Lung (tissue), 17 donors: ENCODE measurements at places on chromosomes 5 and 9.

- DNase-seq = no peak
Observed at GRCh38 chr5:149913436-149914419, 30.9 kb downstream of the PDE6A start.

- DNase-seq = no peak
Observed at GRCh38 chr9:86679909-86680308, 267.4 kb downstream of the GAS1 start.

GRCh38 chr5:143083006-143083405, 312.8 kb downstream of the ARHGAP26 start:
- DNase-seq = no peak

DNA sequence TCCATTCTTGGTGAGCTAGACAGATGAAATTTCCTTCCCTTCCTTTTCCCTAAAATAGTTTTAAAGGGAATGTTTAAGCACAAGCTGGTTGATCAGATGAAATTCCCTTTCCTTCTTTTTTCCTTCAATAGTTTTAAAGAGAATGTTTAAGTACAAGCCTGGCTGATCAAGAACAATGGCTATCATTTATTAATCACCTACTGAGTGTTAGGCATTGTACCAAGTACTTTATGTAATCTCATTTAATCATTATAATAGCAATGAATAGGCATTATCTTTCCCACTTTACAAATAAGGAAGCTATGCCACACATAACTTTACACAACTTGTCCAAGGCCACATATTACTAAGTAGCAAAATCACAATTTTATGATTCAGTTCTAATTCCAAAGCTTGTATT, 152.0 kb upstream of the ACOT12 start:
- no peak for DNase-seq

DNA sequence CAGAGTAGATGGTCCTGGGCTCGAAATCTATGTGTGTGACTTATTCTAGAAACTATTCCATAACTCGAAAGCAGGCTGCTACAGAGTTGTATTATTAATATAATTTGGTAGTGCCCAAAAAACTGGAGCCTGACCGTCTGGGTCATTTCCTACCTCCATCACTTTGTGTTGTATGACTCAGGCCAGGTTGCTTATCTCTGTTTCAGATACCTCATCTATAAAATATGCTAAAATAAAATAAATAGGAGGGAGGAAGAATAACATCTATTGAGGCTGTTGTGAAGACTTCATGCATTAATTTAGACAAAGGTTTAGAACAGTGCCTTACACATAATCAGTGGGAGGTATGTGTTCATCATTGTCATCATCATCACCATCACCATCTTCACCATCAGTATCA, 57.7 kb downstream of the PDE4D start:
- DNase-seq = no peak
